ENCODE measurements at places on chromosomes 6 and 20.

DNA sequence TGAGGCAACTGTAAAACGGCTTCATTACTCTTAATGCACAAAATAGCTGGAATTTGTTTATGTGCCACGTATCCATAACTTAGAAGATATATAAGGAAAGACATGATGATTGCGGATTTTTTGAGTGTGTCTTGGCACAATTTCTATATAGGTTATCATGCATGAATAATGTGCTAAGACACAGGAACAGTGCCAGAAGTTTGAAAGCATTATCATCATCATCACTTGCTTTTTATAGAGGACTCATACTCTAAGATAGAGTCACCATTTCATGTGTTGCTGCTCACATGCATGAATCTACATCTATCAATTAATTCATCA, 113.4 kb downstream of the ELOVL4 start:
- DNase-seq, result no peak

DNA sequence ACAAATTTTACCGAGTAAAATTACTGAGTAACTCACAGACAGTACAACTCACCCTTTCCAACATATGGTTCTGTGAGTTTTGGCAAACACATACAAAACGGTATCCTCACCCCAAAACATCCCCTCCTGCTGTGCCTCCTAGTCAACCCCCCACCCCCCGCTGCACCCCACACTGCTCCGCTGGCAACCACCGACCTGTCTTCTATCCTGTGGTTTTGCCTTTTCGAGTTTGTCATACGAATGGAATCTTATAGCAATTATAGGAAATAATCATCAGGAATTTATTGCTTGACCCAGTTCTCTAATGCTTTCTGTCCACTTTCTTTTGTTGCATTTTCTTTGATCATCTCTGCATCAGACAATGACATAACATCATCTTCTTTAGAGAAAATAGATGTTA, 312.3 kb downstream of the KIF16B start:
- DNase-seq, result peak; percentile 43

DNA sequence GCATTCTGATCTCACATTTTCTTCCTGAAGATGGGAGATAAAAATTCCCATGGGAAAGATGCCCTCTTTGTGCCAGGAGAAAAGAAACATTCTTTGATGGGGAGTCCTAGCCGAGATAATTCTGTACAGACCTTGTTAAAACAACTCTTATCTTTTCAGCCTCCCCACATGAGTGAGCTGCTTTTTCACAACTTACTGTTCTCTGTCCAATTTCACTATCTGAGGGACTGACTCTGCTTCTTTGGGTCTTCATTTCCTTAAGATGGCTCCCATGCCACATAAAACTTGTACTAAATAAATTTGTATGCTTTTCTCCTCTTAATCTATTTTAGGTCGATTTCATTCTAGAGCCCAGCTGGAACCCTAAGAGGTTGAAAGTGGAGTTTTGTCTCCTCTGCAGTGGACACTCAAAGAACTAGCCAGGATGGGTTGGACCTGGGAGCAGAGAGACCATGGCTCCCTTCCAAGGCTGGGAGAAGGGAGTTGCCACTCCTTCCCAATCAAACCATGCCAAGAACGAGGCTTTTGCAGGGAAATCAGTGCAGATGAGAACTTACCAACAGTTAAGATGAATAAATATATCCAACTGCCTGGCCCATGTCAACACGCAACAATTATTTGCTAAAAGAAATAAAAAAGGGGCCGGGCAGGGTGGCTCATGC, 285.8 kb upstream of the SULF2 start:
- no peak for DNase-seq

DNA sequence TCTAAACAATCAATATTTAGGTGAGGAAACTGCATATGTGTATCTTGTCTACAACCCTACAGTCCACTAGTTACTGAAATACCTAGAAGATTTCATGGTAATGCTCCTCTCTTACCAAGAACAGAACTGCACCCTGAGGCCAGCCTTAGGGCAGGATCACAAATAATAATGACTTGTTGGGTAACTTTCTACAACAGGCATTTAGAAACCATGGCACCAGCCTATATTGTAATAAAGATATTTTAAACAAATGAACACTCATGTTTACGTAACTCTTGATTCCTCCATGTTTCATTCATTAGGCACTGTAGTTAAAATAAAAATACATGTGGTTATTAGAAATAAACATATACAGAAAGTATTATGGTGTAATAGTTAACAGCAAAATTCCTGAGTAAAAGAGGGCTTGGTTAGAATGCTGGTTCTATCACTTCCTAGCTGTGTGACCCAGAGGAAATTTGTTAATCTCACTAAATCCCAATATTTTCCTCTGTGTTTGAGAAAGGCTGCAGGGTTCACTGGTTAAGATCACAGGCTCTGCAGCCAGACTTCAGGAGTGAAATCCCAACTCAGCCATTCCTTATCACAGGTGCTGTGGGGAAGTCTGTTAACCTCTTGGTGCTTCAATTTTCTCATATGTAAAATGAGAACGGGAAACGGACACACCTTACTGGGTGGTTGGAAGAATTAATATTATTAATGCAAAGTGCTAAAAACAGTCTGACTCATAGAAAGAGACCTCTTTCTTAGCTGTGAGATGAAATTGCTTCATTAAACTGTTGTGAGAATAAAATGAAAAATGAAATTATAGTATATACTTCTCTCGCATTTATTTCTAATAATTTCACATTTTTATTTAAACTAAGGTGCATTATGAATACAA, 8.5 kb downstream of the HMGN3 start:
- DNase-seq, result no peak

- DNase-seq, result no peak
These were observed 3.0 kb downstream of the CCN2 start for GRCh38 chr6:131947986-131948661.

GRCh38 chr6:87826424-87826823, 124.4 kb upstream of the AKIRIN2 start:
- no peak for DNase-seq

DNA sequence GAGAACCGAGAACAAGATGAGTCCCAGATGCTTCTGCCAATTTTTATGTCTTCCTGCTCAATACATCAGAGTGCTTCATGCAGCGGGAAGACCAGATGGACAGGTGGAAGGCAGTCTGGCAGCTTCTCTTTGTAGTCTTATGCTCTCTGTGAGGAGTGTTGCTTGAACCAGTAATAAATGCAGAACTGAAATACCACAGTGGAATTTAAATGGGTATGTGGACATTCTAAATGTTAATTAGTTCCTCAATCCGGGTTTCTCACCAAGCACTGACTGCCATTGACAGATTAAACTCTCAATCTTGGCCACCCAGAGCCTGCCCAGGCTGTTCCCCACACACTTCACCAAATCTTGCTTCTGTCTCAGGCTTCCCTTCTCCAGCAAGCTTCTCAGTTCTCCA, 695.5 kb upstream of the CHD6 start:
- no peak for DNase-seq

DNA sequence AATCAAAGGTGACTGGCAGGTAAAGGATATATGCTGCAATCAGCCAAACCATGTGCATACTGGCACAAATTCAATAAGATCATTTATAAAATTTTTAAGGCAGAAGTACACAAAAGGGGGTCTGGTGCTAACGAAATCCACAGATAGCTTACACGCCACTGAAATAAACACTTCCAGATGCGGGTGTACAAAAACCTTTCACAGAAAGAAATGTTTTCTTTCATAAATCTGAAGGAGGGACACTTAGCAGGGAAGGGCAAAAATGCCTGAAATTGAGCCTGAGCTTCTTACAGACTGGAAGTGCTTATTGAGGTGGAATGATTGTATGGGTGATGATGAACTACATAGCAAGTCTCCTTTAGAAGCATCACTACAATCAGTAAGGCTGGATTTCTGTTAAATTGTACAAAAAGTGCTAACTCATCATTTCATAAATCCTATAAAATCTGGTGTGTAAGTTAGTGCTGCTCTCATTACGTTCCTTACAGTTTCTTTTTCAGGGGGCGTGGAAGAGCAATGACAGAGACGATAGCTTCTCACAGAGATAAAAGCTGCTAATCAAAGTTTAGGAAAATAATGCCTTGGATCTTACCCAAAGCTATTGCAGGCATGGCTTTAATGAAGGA, 409.3 kb upstream of the RUNX2 start:
- no peak for DNase-seq

DNA sequence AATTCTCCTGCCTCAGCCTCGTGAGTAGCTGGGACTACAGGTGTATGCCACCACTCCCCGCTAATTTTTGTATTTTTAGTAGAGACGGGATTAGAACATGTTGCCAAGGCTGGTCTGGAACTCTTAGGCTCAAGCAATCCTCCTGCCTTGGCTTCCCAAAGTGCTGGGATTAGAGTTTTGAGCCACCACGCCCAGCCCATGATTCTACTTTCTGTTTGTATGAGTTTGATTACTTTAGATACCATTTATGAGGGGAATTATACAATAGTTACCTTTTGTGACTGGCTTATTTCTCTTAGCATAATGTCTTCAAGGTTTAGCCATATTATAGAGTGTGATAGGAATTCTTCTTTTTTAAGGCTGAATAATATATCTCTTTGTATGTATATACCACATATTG, 555.4 kb upstream of the FLRT3 start:
- no peak for DNase-seq

DNA sequence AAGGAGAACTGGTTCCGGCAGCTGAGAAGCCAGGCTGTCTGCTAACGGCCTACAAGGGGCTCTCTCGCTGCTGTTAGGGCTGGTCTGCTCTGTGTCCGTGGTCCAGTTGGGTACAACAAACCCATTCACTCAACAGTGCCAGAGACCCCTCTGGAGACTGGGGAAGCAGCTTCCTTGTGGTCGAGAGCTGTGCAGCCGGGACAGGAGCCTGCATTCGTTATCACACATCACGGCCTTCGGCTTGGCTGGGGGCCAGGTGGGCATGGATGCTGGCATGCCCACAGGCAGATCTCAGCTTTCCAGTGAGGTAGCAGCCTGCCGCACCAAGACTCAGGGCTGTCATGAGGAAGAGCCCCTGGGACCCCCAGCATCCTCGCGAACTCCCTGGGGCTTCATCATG, 124.7 kb downstream of the PREX1 start:
- no peak for DNase-seq

DNA sequence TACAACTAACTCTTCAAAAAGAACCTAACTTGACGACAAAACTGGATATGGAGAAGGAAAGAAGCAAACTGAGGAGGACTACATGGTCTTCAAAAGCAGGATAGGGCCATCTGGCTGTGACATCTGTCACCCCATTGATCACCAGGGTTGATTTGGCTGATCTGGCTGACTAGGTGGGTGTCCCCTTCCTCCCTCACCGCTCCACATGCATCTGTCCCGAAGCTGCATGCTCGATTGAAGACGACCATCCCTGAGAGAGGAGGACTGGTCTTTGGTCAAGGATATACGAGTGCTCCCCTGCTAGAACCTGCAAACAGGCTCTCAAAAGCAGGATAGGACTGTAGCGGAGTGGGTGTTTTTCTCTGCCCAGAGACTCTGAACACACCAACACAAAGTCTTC, 21.7 kb downstream of the CPNE1 start:
- no peak for DNase-seq

GRCh38 chr6:122677406-122677805, 67.2 kb downstream of the PKIB start:
- no peak for DNase-seq

- no peak for DNase-seq
These were observed 176.6 kb downstream of the SLC35F1 start for GRCh38 chr6:118083711-118084110.

GRCh38 chr20:45495501-45495941, 19.9 kb downstream of the SPINT3 start:
- DNase-seq, result no peak

DNA sequence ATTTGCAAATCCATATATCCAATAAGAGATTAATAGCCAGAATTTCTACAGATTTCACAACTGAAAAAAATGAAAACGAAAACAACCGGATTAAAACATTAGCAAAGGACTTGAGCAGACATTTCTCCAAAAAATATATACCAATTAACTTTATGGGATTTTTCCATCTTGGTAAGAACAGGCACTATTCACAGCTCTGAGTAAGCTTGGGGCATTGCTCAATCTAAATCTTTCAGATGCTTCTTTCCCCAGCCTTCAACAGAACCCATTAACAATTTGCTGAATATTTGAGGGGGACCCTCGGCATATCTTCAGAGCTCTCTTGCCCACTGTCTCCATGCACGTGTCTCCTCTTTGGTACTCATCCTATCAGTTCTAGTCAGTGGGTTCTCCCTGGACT, 111.7 kb upstream of the CD93 start:
- DNase-seq, result no peak

- DNase-seq, result no peak
These were observed 20.9 kb downstream of the PTPRA start for GRCh38 chr20:2894221-2894620.

- no peak for DNase-seq
These were observed 927 bp upstream of the MANEA start for GRCh38 chr6:95576218-95576997.

DNA sequence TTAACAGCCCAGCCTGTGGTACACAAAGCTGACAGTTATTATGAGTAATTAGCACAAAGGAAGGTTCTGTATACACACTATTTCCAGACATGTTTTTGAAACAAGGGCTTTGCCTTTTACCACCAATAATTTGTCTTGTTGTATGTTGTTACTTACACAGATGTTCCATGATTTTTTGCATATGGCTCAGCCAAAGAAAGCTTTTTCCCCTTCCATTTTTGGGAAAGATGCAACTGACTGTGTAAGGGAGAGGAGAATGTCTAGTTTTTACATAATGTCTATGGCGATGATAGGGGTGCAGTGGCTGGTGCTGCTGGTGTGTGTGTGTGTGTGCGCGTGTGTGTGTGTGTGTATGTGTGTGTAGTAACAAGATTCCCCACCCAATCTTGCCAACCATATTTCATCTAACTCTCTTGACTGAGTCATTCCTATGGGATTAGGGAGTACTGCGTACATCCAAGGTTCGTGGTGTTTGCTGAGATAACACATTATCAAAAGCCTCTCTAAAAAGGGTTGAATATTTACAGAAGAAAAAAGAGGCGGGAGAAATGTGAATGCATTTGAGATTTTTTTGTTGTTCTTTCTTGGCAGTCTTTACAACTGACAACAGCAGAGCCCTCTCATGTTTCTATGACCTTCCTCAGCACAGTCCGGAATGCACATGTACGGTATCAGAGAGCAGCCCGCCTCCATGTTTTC, 192.2 kb downstream of the GMPR start:
- no peak for DNase-seq

DNA sequence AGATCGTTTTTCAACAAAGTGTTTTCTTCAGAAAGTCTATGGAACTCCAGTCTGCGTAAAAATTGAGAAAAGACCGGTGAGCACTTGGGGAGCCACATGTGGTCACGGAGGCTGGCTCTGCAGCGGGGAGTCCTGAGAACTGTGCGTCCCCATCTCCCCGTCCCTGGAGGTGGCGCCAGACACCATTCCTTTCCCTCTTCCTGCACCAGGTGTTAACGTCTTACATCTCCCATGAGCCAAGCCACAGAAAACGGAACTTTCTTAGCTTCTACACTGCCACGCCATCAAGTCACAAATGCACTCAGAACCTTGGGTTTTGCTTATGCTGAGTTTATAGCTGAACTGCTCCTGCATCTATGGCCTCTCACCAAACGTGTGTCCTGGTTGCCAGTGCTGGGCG, 62.6 kb downstream of the GINS1 start:
- no peak for DNase-seq

Measured in H54 (cell line).